A549 (cell line): ENCODE measurements at places on chromosomes 5 and 9. TPM values are rescaled to one million over a fixed set of nuclear protein-coding genes. Genes with fewer than 3 reads are reported as not detected.

DNA sequence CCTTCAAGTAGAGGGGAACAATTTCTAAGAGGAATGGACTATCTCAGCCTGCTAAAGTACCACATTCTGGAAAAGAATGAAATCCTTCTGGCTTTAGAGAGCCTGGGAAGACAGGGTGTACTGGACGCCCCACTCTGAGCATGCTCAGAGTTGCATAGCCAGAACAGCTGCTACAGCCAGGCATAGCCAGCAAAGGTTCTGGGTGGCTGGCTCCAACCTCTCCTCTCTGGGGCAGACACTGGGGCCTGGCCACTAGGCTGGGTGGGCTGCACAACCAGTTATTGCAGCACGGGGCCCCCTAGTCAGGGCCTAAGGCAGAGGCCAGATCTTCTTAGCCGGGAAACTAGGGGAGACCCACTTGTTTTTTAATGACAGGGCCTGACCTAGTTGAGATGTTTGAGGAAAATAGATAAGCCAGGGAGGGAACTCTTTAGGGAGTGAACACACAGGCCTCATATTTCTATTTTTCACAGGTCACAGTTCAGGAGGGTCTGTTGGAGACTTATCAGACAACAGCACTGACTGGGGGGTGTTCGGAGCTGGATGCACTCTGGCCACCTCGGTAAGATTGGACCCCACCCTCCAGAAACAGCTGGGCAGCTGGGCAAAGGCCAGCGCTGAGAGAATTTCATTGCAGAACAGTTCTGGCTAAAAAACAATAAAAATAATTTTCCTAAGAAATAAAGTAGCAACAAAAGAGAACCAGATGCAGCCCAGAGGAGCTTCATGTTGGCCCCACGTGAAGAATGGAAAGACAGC lies 142.9 kb downstream of the LPAR1 start:
- DNase-seq, result no peak

DIRAS2 gene
- 0.08 to 0.09 TPM (median 0.09 TPM) in 3 replicates for polyA plus RNA-seq

GRCh38 chr5:33311893-33312292 lies 128.9 kb upstream of the TARS1 start:
- DNase-seq, result no peak

FOXD4L4 gene
- 0.05 to 0.09 TPM in 2 of 3 replicates, not detected in the other for polyA plus RNA-seq

DNA sequence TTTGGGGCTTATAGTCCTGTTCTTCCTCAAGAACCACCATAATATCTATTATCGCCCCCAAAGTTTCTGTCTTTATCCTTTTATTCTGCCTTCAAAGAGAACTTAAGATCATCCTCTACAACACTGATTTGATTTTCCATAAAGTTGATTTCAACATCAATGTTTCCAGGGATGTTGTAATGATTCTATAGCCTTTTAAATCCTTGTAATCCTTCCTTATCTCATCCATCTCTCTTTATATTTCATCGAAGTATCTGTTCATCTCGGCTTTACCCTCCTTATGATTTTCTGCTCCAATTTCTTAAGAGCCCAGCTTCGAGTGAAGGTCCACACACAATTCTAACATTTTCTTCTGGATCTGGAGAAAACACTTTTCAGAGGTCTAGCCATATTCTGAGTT lies 218.4 kb downstream of the CDK5RAP2 start:
- DNase-seq, result no peak
